ENCODE measurements at places on chromosomes 16 and 17.

DNA sequence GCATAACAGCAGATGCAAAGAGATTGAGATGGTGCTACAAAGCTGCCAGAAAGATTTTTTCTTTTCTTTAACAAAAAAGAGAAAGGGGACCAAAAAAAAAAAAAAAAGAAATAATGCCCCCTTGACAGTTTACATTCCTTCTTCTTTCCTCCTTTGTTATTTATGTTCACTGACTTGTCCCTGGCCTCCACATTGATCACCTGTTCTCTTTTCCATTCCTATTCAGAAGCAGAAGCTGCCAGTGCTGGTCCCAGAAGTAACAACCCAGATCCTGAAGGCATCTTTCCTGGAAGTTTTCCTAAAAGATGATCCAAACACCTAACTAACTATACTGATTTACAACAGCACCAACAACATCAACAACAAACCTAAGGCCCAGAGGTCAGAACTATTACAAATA lies 728.1 kb downstream of the KCNJ2 start:
- no peak for DNase-seq

DNA sequence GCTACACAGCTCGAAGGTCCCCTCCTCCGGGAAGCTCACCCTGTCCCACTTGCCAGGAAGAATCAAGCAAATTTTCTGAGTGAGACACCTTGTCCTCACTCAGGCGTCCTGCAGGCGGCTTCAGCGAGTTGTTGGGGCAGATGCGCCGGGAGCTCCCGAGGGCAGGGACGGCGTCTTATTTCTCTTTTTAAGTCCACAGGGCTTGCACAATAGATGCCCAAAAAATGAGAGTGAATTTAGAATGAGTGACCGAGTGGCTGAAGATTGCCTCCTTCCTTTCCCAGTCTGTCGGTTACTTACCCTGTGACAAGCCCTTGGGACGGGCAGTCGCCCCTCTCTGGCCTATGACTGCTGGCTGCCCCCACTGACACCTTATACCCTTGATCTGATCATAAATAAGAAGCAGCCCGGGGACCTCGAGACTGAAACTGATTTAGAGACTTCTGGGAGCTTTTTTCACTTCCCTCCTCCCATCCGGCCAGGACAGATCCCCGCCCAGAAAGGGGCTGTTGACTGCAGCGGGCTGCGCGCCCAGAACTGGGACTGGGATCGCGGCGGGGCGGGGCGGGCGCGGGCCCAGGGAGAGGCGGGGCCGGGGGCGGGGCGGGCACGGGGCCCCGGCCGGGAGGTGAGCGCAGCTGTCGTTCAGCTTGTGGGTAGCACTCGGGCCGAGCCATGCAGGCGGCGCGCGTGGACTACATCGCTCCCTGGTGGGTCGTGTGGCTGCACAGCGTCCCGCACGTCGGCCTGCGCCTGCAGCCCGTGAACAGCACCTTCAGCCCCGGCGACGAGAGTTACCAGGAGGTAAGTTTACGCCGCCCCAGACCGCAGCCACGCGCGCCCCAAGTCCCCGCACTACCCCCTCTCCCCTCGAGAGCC lies at the start of gene TTYH2:
Gene TTYH2 (plus strand): TSS at position 659 of the 879 bp plus-strand sequence. CDS start 17 bp downstream, at position 676.
- DNase-seq = peak; percentile 66

DNA sequence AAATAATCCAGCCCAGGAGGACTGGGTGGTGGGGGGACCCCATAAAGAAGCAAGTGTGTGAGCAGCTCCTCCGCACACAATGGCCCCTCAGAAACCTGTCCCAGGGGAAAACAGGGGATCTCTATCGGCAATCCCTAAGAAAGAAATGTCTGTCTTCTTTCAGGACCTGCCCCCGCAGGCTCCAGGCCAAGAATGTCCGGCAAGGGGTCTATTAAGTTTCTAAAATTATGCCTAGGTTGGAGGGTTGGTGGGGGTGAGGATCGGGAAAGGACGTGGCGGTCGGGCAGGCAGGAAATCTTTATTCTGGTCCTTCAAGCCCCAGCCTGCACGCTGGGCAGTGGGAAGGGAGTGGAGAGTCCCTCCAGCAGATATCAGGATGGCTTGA lies 23.4 kb upstream of the LITAF start:
- DNase-seq = no peak

GRCh38 chr17:57722704-57723043 lies 22.4 kb downstream of the CCDC182 start:
- no peak for DNase-seq

DNA sequence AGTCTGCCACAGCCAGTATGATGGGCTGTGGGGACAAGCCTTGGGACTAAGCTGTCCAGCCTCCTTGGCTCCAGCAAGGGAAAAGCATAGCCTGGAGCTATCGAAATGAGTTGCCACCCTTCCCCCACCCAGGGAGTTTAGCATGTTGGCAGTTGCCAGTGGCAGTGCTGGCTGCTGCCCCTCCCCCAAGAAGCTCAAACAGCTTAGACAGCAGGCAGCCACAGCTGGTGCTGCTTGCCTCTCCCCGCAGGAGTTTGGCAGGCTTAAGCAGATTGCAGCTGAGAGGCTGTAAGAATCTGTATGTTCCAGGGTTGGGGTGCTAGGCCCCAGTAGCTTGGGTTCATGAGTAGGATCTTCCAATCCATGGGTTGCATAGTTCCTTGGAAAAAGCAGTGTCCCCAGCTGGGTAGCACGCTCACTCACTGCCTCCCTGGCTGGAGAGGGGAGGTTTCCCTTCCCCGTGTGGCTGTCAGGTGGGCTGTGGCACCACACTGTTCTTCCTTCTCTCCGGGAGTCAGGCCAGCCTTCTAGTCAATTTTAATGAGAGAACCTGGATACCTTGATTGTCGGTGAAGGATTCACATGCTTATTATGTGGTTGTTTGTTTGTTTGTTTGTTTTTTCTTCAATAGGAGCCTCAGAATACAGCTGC lies 506.1 kb downstream of the CDH11 start:
- no peak for DNase-seq

All from neural crest cell (in vitro differentiated cells).